ENCODE measurements at places on chromosomes 12 and 14.

GRCh38 chr12:105993766-105994555 lies 144.8 kb downstream of the NUAK1 start:
- DNase-seq: no peak

- no peak for DNase-seq
These were observed 17.7 kb upstream of the PGF start for GRCh38 chr14:74973003-74973653.

DNA sequence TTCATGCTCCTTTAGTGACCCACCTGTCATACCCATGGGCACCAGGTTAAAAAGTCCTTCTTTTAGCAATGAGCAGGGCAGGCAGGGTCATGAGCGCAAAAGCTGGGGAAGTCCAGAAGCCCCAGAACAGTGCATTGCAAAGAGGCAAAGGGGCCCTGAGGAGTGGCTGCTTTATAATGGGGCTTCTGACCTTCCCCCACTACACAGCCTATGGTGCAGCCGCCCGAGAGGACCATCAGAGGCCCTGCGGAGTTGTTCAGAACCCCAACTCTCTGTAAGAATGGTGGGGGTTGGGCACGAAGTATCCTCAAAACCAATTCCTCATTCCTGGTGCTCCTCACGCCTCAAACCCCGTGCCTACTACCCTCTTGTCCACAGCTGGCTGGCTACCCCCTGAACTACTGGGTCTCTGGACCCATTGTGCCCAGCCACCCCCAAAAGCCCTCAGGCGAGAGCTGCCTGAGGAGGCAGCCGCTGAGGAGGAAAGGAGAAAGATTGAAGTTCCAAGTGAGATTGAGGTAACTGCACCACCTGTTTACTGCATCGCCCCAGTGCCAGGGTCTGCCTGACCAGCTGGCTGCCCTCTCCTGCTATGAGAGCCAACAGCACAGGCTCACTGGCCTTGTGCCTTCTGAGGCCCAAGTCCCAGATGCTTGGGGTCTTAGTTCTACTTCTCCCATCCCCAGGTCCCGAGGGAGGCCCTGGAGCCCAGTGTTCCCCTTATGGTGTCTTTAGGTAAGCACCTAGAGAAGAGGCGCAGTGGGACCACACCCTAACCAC lies 6.7 kb downstream of the REC8 start:
- DNase-seq: no peak

DNA sequence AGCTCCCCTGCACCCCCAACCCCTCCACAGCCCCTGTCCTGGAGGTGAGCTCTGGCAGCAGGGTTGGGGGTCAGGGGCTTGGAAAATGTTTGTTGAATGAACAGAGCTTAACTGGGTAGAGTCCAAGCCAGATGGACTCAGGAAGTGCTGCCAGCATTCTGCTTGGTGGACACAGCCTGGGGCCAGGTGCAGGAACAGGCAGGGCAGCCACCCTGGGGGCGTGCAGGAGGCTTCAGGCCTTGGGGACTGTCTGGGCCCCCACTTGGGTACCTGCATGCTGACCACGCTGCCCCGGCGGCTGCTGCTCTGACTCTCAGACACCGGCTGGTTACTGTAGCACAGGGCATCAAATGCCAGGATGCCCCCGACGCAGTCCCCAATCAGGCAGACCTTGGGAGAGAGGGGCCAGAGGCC lies 15.7 kb downstream of the ARL6IP4 start:
- no peak for DNase-seq

- peak; percentile 52 for DNase-seq
These were observed 131.6 kb downstream of the KSR2 start for GRCh38 chr12:117836999-117837736.

GRCh38 chr14:67491285-67491684 lies 2.8 kb upstream of the TMEM229B start:
- no peak for DNase-seq

DNA sequence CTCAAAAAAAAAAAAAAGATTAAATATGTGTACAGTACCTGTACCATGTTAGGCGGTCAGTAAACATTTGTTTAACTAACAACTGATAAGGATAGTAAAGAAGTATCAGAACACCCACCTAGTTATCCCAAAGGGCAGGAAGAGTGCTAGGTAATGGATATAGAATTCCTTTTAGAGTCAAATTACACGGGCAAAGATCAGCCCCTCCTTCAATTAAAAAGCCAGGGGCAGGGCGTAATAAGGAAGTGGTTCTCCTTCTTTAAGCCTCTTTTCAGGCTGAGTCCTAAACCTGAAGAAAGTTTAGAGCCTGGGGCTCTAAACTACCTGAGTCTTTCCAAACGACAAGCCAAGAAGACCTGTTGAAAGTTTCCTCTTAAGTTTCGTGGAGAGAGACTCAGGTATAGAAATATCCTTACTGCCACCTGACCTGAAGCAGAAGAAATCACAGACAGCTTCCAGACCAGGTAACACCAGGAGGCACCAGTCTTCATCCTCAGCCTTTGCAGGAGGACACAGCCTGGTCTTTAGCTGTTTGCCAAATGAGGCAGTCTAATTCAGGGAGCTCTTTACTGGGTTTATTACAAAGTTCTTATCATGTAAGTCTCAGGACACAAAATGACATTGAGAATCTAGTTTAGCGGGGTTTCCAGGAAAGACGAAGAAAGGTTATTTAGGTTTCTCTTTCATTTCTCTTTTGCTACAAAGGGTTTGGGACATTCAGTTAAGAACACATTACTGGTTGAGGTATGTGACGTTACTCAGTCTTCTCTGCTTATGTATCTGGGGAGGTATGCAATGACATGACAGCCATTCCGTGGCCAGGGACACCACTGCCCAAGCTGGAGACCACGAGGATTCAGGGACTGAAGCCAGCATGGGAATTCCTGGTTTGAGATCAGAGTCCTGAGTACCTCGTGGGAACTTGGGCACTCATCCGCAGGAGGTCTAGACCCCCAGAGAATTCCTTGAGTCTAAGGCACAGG lies at the start of gene BCL2L14:
BCL2L14 (plus strand) TSS at position 266 of the 983 bp plus-strand sequence. CDS start 8,367 bp downstream, outside the sequence.
- DNase-seq: no peak

- no peak for DNase-seq
These were observed 782.5 kb downstream of the TMTC2 start for GRCh38 chr12:83468988-83469908.

DNA sequence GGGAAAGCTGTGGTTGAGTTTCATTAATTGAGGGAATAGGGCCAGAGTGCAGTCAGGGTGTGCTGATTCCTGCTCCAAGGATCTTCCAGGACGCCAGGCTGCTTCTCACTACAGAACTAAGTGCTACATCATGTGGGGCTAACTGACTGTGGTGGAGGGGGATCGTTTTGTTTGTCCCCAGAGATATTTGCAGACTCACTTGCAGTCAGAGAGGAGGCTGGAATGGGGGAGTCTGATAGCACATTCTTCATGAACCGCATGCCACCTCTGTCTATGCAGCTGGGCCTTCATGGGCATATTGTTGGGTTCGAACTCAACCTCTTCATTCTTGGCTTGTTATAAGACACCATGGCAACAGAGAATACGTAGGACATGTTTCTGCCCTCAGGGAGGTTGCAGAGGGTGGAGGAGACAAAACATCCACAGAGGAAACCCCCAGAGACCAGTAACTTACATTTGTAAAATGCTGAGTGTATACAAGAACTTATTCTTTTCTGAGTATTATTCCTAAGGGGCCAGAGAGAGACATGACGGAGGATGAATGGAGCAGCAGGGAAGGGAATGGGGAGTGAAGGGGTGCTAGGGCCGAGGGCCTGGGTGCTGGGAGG lies 13.0 kb downstream of the KRT7 start:
- no peak for DNase-seq

DNA sequence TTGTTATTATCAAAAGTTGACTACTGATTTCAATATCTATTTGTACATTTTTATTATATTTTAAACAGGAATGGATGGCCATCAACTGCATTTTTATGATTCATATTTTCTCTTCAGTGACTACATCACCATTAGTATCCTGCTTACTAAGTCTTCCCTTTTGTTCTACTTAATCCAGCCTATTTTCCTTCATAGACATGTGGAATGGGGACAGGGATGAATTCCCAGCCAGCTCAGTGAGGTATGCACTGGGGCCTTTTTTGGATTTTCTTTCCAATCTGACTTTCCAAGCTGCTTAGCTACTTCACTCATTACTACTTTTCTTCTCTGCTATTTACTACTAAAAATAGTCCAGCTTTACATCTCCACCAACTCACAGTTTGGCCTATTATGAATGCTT lies 38.4 kb downstream of the AKAP6 start:
- no peak for DNase-seq

GRCh38 chr12:27772328-27773049 lies 7.5 kb upstream of the KLHL42 start:
- no peak for DNase-seq

DNA sequence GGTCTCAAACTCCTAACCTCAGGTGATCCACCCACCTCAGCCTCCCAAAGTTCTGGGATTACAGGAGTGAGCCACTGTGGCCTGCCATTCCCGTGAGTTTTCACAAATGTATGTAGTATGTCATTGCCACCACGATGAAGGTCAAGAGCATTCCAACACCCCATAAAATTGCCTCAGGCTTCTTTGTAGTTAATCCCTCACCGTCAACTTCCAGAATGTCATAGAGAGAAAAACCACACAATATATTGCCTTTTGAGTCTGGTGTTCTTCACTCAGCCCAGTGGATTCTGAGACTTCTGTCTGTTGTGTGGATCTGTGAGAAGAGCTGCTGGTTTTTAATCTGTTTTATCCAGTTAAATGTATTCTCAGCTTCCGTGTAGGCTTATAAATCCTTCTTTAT lies 12.6 kb upstream of the CFAP251 start:
- DNase-seq: no peak

GRCh38 chr14:65032319-65032718 lies 45.6 kb downstream of the FNTB start:
- no peak for DNase-seq

DNA sequence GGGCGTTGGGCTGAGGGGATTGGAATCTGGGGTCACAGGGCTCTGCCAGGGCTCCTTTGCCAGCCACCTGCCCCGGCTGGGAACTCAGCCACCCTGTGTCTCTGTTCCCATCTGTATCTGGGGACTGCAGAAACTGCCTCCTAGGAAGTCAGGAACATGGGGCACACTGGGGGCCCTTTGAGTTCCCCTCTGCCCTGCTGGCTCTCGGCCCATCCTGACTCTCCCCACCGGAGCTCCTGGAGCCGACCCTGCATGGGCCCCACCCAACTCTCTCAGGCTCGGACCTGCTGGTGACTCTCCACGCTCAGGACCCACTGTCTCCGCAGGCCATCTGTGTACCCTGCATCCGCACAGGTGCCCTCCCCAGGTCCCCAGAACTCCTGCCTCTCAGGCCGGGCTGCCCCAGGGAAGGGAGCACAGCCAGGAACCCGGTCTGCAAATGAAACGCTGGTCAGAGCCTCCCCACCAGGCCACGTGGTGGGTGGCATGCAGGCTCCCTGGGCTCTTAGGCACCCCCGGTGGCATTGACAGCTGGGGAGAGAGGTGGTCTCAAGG lies 82.8 kb downstream of the KIF26A start:
- DNase-seq: no peak

DNA sequence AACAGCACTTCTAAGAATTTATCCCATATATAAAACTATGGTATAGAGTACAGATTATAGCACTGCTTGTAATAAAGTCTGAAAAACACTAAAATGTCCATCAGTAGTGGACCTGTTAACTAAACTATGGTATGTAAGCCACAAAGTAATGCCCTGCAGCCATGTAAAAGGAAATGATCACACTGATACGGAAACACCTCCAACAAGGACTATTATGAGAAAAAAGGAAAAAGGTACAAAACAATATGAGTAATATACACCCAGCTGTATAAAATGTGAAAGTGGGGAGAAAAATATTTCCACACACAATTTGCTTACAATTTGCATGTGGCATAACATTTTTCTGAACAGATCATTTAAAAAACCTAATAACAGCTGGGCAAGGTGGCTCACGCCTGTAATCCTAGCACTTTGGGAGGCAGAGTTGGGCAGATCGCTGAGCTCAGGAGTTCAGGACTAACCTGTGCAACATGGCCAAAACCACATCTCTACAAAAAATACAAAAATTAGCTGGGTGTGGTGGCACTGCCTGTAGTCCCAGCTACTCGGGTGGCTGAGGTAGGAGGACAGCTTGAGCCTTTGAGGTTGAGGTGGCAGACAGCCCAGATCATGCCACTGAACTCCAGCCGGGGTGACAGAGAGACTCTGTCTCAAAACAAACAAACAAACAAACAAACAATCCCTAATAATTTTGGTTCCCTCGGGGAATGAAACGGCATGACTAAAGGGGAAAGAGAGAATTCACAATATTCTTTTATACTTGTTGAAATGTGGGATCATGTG lies 250.5 kb downstream of the MED13L start:
- DNase-seq: no peak

- DNase-seq: no peak
These were observed 754.1 kb downstream of the NOVA1 start for GRCh38 chr14:25843481-25844470.

GRCh38 chr14:66965831-66966230 lies 223.4 kb upstream of the GARIN2 start:
- DNase-seq: no peak

GRCh38 chr14:103058164-103059055 lies 1.1 kb upstream of the CDC42BPB start:
- no peak for DNase-seq

DNA sequence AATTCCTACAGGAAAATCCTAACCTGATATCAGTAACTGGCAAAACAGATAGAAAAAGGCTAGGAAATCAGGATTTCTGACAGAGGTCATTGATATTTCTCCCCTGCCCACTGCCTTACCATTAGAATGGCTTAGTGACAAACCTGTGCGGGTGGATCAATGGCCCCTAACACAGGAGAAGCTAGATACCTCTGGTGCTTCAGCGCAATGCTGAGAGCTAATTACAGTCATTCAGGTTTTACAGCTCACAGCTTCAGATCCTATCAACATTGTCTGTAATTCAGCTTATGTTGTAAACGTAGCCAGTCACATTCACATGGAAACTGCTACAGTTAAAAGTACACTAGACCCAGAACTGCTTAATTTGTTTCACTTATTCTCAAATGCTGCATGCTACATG lies 17.4 kb upstream of the SLC10A1 start:
- DNase-seq: no peak

GRCh38 chr14:90804292-90805083 lies 11.7 kb downstream of the TTC7B start:
- DNase-seq: no peak

DNA sequence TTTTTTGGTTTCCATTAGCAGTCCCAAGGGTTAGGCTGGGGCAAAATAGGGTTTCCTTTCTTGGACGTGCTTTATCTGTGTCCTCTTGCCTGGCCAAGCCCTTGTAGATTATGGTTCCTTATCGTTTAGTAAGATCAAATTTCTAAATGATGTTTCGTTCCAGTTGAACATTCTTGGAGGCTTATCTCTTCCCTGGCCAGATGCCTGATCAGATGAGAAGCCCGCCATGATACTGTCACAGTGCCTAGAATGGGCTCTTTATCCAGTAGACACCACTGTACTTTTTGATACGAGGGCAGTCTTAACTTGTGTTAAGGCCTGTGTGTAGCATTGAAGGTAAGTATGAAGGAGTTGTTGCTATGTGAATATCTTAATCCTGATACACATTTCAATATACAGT lies 76.1 kb upstream of the TMEM263 start:
- DNase-seq: no peak

DNA sequence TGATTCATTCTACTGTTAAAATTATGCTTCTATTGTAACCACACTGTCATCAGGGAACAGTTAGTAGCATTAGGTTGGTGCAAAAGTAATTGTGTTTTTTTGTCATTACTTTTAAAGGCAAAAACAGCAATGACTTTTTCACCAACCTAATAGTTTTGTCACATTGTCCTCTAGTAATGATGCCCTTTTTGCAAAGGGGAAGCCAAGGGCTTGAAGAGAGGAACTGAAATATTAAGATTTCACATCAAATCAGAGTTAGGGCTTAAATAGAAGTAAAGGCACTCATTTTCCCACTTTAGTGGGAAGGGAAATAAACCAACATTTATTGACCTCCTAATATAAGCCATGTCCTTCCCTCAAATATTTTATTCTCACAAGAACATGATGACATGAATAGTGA lies 273.7 kb downstream of the NRXN3 start:
- DNase-seq: no peak

Data from NCI-H1694 (cell line).